ENCODE measurements at places on chromosomes 3 and 15. TPM values are rescaled to one million over a fixed set of nuclear protein-coding genes. Genes with fewer than 3 reads are reported as not detected.
A peak's percentile ranks its signal among the peaks of the same experiment; 100 is the strongest.

The CADPS gene
- 7.2 TPM for total RNA-seq

DNA sequence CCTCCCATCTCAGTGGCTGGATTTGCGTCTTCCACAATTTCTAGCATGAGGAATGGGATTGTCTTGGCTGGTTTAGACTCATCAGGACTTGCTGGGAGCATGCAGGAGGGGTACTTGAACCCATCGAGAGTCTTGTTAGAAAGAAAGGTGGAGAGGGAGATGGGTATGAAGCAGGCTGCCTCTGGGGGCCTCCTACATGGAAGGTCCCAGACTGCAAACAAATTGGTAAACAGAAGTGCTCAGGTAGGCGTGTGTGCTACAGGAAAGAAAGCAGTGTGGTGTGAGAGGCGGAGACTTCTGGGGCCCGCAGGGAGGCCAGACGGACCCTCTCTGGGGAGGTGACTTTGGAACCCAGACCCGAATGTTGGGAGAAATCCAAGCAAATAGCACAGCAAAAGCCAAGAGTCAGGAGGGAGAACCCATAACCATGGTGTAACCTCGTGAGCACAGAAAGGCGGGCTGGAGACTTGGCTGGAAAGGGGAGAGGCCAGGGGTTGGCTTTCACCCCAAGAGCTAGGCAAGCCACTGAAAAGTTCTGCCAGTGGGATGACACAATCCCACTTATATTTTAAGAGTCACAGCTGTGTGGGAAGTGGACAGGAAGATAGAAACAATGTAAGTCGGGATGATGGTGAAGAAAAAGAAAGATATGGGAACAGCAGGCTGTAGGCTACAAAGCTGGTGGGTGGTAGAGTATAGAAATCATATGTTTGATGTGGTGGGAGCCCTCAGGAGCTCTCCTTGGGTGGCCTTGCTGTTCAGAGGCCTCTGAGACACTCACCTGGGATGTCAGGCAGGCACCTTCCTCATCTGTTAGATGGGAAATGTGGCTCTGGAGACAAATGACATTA lies 130.1 kb upstream of the PRR20G start:
- H3K4me3 ChIP-seq, result no peak overlapping the region
- no peaks in the 10 kb centered on the region for H3K27me3 ChIP-seq
- H3K36me3 ChIP-seq, result no peaks in the 10 kb centered on the region
- no peak overlapping the region for H3K27ac ChIP-seq
- no peaks in the 10 kb centered on the region for H3K4me1 ChIP-seq
- no peak for DNase-seq

DNA sequence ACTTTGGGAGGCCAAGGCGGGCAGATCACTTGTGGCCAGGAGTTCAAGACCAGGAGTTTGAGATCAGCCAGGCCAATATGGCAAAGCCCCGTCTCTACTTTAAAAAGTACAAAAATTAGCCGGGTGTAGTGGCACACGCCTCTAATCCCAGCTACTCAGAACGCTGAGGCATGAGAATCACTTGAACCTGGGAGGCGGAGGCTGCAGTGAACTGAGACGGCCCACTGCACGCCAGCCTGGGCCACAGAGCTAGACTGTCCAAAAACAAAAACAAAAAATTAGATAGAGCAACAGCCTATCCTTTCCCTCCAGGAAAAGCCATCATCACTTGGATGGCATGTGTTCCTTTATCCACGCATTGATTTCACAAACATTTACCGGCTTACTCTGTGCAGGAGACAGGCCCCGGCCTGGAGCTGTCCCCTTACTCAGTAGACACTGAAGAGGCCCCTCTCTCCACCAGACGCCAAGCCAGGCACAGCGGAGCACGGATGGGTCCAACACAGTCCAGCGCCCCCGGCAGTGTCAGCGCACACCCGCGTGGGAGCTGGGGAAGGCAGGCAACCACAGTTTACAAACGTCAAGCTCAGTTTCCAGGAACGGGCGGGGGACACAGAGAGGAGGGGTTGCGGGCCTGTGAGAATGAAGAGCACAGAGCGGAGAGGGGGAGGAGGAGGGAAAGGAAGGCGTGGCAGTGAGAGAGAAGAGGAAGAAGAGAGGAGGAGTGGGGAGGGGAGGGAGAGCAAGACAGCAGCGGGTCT lies 3.1 kb downstream of the GP5 start:
- H3K27me3 ChIP-seq, result no peaks in the 10 kb centered on the region
- no peak overlapping the region for H3K27ac ChIP-seq
- H3K4me3 ChIP-seq, result no peak overlapping the region
- peaks cover 8% of the 10 kb centered on the region for H3K4me1 ChIP-seq

GRCh38 chr15:47516558-47516957 lies 200.7 kb upstream of the SEMA6D start:
- no peaks in the 10 kb centered on the region for H3K36me3 ChIP-seq
- H3K27me3 ChIP-seq, result no peaks in the 10 kb centered on the region
- H3K27ac ChIP-seq, result no peak overlapping the region
- H3K4me1 ChIP-seq, result no peaks in the 10 kb centered on the region
- no peak for DNase-seq
- no peak overlapping the region for H3K4me3 ChIP-seq

DNA sequence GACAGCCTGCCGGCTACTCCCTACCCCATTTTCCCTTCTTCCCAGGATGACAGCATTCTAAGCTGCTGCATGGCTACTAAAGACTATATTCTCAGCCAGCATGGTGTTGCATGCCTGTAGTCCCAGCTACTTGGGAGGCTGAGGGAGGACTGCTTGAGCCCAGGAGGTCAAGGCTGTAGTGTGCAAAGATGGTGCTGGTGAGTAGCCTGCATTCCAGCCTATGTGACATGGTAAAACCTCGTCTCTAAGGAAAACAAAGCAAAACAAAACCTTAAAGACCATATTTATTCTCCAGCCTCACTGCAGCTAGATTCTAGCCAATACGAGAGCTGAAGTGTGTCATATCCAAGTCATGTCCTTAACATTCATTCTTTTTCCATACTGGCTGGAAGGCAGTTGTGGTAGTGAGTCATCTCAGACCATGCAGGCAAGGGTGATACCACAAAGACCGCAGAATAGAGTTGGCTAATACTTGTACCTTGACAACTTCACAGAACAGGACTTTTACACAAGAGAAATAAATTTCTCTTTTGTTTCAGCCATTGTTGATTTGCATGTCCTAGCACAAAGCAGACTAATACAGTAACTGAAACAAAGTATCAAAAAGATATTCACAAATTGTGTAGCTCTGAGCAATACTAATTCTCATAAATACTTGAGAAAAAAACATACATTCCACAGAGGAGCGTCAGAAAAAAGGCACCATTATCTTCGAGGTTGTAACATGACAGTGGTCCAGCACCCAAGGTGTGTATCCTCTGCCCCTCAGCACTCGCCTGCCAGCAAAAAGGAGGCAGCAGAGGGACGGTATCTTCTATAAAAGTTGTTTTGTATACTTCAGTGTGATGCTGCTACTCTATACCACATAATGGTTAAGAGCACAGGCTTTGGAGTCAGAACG lies 14.8 kb downstream of the PBRM1 start:
- peak; percentile 7 for DNase-seq
- H3K27ac ChIP-seq, result peak overlapping the region; percentile 60
- H3K36me3 ChIP-seq, result peaks cover 7% of the 10 kb centered on the region

- no peaks in the 10 kb centered on the region for H3K27me3 ChIP-seq
- H3K4me1 ChIP-seq, result no peaks in the 10 kb centered on the region
- H3K4me3 ChIP-seq, result no peak overlapping the region
- H3K27ac ChIP-seq, result no peak overlapping the region
- no peak for DNase-seq
Measured at GRCh38 chr3:94226078-94226477, 163.2 kb downstream of the NSUN3 start.

GRCh38 chr3:192851821-192852372 lies 65.8 kb downstream of the MB21D2 start:
- peaks cover 23% of the 10 kb centered on the region for H3K4me1 ChIP-seq
- no peak overlapping the region for H3K27ac ChIP-seq
- no peaks in the 10 kb centered on the region for H3K36me3 ChIP-seq
- DNase-seq, result peak; percentile 28
- H3K4me3 ChIP-seq, result no peak overlapping the region

DNA sequence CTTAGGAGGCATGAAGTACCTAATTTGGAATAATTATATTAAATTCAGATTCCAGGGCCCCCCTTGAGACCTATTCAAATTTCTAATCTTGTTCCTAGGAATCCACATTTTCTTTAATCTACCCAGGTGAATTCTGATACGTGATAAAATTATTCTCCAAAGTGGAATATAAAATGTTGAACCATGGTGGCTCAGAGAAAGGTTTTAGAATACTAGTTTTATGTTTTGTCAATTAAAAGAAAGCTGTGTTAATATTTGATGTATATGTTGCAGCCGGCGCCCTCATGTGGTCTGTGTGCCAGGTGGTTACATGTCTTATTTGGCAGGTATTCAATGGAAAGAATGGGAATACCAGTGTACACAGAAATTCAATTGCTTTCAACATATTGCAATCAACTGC lies 321.8 kb downstream of the FEZF2 start:
- H3K27ac ChIP-seq, result no peak overlapping the region
- no peak overlapping the region for H3K4me3 ChIP-seq
- H3K4me1 ChIP-seq, result peaks cover 4% of the 10 kb centered on the region
- no peaks in the 10 kb centered on the region for H3K27me3 ChIP-seq

DNA sequence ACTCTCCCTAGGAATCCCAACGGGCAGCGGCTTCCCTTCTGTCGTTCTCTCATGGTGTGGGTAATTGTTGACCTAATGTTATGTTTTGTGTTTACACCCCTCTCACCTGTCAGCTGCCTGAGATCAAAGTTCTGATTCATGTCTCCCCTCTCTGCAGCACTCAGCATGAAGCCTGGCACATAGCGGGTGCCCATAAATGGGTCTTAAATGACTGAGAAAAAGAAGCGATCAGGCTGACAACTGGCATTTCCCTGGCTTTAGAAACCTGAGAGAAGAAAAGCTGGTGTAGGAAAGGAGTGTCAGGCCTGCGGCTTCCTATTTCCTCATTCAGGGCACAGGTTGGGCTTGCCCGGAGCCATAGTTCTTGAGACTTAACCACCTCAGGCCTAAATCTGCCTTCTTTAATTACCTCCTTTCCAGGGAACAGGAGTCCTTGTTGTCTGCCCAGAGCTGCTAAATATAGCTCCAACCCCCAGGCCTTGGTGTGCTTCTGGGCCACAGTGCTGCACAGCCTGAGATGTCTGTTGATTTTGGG lies 31.8 kb downstream of the LPP start:
- no peaks in the 10 kb centered on the region for H3K36me3 ChIP-seq
- no peaks in the 10 kb centered on the region for H3K27me3 ChIP-seq
- peak overlapping the region; percentile 40 for H3K4me3 ChIP-seq
- H3K27ac ChIP-seq, result peak overlapping the region; percentile 65
- peaks cover 89% of the 10 kb centered on the region for H3K4me1 ChIP-seq
- no peak for DNase-seq

- H3K4me3 ChIP-seq, result no peak overlapping the region
- no peak for DNase-seq
- peaks cover 3% of the 10 kb centered on the region for H3K4me1 ChIP-seq
Measured at GRCh38 chr3:197306374-197307086, 8.1 kb upstream of the DLG1 start.

Data from thoracic aorta (tissue), 2 donors.